Mucosa of descending colon (tissue), 3 donors: ENCODE measurements at places on chromosomes 12 and 14.

DNA sequence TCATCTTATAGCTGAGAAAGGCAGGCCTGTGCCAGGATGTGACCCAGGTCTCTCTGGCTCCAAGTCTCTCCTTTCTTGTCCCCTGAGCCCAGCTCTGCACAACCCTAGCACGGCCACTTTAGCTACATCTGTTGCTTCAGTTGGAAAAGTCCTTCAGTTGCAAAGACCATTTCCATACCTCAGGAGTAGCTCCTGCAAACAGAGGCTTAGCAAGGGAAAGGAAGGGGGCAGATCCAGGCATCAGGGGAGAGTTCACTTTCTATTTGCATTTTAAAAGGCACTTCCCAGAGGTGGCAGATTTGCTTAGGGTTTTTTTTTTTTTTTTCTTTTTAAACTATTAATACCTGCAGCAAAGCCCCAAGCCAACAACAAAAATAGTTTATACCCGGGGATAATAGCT lies 3.0 kb upstream of the PITPNM2 start:
- no peak for DNase-seq

DNA sequence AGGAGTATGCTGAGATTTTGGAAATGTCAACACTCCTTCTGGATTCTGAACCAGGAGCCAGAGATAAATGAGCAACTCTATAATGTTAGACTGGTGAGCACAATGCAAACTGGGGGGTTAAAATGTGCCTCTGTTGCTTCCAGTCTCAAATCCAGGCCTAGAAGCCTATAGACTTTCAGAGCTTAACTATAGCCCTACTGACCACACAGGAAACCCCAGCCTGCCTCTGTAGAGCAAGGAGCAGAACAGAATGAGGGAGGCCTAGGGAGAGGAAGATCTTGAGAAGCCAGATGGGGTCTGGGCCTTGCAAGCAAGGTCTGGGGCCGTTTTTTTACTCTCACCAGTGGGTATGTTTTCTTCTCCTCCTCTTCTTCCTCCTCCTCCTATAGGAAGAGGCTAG lies 225.4 kb upstream of the KITLG start:
- no peak for DNase-seq

DNA sequence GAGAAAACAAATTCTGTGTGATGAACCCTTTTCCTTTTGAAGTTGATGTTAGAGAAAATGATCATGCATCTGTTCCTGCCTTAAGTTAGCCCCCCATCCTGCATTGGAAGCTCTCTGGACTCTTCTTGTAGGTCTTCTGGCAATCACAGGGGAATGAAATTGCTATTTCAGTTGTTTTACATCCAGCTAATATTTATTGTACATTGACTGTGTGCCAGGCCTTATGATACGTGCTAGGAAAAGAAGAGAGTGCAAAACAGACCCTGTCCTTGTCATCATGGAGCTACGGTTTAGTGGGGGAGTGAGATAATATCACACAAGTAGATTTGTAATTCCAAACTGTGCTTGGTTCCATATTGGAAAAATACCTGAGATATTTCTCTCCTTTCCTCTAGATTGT lies 118.6 kb downstream of the TGFB3 start:
- DNase-seq = no peak

DNA sequence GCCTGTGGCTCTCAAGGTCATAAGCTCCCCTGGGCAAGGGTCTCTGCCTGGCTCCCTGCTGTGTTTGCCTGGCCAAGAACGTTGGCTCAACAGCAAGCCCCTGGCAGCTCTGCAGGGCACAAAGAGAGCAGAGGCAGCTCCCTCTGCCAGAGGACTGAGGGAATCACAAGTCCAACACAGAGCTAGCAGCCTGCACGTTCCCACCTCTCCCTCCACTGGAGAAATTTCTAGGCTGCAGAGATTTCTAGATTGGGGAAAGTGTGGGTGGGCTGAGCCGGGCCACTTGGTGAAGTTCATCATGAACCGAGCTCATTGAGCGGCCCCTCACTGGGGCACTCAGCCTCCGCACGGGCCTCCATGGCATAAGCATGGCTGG lies 19.8 kb downstream of the ZFYVE21 start:
- DNase-seq = no peak

DNA sequence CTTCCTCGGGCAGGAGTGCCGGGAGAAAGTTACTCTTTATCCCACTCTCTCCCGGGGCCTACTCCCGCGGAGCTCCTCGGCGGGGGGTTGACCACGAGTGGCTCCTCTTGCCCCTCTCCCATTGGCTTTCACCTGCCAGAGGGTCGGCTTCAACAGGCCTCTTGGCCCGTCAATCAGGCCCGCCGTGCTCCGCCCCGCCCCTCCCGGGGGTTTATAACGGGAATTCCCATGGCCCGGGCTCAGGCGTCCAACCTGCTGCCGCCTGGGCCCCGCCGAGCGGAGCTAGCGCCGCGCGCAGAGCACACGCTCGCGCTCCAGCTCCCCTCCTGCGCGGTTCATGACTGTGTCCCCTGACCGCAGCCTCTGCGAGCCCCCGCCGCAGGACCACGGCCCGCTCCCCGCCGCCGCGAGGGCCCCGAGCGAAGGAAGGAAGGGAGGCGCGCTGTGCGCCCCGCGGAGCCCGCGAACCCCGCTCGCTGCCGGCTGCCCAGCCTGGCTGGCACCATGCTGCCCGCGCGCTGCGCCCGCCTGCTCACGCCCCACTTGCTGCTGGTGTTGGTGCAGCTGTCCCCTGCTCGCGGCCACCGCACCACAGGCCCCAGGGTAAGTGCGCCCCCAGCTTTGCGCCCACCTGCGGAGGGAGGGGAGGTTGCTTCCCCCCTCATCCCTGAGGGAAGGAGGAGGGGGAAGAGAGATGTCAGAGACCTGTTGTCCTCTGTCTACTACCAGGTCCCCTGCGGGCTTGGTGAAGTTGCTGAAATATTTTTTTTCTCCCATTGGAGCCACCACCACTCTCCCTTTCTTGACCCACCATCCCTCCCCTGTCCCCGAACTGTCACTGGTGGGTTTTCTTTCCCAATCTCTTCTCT lies at the start of gene SMOC1:
Gene SMOC1, plus strand, starts transcription at position 242 of the 869 bp plus-strand sequence. Its CDS starts 263 bp downstream, at position 505.
- peak; percentile 61 for DNase-seq

- DNase-seq = peak; percentile 30
Measured at GRCh38 chr12:9039397-9039977, 50.1 kb downstream of the KLRG1 start.

GRCh38 chr14:91356181-91356763 lies 61.3 kb downstream of the CCDC88C start:
- DNase-seq = no peak

DNA sequence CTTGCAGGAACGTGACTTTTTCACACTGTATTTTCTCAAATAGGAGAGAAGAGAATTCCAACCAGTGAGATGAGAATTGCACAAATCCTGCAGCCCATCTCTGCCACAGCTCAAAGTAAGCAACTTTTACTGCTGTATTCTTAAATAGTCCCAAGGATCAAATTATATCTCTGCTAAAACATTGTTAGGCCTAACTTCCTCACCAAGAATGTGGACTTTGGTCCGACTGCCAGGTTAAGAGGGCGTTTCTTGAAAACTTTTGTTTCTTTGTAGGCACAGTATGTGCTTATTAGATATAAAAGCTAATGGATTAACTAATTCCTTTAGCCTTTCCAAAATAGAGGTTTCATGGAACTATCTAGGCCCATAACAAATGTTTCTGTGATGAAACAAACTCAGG lies 61.4 kb upstream of the IFNG-AS1 start:
- no peak for DNase-seq

DNA sequence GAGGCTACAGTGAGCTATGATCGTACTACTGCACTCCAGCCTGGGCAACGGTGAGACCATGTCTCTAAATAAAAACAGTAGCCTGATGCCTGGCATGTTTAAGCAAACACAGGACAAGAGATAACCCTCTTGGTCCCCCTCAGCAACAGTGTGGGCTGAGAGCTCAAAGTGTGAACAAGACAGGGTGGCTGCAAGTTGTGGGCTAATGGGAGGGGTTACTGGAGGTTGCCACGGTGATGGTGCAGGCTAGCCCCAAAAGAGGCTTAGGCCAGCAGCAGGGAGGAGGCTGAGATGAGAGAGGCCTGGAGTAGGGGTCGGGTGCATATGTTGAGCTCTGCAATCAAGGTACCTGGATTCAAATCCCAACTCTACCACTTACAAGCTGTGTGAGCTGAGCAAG lies 3.4 kb upstream of the LGMN start:
- no peak for DNase-seq

DNA sequence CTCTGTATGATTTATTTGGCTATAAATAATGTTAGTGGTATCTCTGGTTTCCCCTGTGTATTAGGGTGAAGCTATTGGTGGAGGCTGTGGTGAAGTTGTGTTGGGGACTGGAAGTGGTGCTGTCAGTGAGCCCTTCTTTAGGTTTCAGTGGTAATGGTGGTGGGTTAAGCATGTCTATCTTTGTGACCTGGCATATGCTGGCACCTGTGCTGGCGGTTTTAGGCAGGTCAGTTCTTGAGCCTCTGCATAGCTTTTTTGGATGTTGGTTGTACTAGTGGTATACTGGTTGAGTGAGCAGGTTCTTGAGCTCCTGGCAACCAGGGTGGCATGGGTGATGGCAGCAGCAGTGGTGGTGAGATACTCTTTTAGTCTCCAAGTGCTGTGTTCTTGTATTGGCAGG lies 161.9 kb upstream of the CAND1 start:
- DNase-seq = no peak

GRCh38 chr12:103813426-103813825 lies 27.6 kb downstream of the NT5DC3 start:
- no peak for DNase-seq

GRCh38 chr14:91770185-91770584 lies 38.3 kb upstream of the CATSPERB start:
- no peak for DNase-seq

- DNase-seq = no peak
Measured at GRCh38 chr12:92995258-92995903, 66.3 kb upstream of the EEA1 start.

- DNase-seq = no peak
Measured at GRCh38 chr12:53056296-53056695, 6.4 kb downstream of the TNS2 start.

DNA sequence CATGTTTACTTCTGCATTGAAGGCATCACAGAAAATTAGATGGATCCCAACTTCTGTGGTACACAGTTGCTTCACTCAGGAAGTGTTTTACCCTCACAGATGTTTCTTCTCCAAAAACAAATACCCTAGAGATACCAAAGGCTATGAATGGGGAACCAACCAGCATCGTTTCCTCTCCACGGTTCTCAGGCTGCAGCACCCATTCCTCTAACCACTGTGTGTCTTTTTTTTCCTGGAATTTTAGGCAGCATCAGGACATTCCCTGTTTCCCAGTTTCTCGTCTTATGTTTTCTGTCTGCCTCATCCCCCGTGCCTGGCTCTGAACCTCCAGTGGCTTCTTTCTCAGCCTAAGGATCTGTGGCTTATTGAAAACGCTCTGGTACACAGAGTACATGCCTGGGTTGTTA lies 72.0 kb upstream of the TBX5 start:
- DNase-seq = no peak

GRCh38 chr12:65675141-65675621 lies 149.1 kb upstream of the HMGA2 start:
- DNase-seq = no peak

DNA sequence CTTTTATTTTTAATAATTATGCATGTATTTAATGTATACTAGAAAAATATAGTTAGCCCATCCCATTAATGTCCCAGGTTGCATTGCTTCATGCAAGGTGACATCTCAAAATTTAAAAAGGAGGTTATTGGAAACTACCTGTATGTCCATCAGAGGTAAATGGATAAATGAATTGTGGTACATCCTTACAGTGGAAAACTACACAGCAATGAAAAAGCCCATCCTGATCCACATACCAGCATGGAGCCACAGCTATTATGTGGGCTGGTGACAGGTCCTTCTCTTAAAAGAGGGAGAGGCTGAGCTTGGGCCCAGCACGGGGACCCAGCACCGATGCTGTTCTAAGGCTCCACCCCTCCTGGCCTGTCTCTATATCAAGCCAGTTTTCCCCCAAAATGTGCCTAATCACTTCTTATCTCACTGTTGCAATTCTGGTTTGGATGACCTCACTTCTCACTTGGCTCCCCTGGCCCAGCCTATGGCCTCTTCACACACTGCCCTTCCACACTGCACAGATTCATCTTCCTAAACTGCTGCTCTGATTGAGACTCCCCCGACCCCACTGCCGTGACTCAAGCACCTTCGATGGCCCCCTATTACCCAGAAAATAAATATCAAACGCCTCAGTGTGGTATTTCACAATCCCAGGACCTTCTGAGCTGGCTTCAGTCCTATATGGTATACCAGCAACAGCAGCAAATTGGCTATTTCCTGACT lies 97.1 kb upstream of the NCOR2 start:
- DNase-seq = no peak

DNA sequence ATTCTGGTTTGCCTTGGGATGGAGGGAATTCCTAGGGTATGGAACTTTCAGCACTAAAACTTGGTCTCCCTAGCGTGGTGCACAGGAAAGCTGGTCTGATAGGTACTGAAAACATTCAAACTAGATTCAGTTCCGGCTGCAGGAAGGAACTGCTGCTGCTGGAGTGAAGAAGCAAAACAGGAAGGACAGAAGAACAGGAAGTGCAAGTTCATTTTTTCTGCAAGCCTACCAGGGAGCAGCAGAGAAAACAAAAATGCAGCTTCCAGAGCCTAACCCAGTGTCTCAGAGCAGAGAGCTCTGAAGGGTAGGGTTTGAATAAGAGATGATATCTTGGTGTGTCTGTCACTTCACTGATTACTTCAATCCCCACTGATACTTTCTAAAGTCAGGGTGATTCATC lies 165.2 kb downstream of the VRK1 start:
- DNase-seq = no peak

GRCh38 chr14:88228522-88229236 lies 94.4 kb downstream of the KCNK10 start:
- no peak for DNase-seq

DNA sequence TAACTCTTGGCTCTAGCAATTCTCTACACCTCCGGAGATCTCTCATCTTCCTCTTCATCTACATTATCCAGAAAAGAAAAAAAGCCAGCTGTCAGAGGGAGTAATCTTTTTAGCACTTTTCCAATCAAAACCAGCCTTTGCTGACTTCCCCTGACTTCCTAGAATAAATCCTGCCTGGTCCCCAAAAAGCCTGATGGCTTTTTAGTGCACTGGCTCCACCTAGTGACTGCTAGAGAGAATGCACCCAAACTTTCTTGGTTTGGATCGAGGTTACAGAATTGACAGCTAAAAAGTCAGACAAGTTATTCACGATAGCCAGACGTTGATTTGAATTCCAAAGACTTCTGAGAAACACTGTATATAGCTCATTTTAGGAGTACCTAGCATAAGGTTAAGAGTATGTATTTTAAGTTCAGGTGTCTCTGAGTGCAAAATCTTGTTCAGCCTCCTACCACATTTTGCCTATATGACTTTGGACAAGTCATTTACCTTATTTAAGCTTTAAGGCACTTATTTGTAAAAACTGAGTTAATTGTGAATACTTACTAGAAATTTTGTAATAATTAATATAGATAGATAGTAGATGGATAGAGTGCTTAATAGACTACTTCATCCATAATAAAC lies 185.7 kb upstream of the GRIN2B start:
- DNase-seq = no peak
